ENCODE measurements at places on chromosomes 4 and X.

DNA sequence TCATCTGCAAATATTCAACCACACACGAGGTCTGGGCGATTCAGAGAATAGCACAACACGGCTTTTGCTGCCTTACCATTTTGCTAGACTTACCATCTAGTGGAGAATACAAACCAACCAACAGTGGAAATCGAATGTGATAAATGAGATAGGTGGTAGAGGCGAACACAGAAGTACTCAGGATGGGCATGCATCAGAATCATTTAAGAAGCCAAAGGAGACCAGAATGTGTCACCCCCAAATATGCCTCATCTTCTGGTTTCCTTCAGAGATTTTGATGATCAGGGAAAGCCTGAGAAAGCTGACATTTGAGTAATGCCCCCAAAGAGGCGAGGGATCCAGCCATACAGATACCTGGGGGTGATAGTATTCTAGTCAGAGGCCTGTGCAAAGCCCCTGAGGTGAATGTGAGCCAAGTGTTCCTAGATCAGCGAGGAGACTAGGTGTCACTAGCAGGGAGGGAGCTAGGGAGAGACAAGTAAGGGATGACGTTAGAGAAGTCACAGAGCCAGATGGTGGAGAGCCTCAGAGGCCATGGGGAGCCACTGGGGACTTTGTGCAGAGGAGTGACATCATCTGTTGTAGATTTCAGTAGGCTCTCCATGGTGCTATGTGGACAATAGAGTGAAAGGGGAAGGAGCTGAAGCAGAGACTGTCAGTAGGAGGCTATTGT, 1.7 kb downstream of the MTMR1 start:
- peak; percentile 46 for DNase-seq

GRCh38 chr4:13483768-13484121, 395 bp downstream of the RAB28 start:
- DNase-seq, result no peak

GRCh38 chr4:139530833-139531427, 25.1 kb downstream of the SETD7 start:
- peak; percentile 22 for DNase-seq

DNA sequence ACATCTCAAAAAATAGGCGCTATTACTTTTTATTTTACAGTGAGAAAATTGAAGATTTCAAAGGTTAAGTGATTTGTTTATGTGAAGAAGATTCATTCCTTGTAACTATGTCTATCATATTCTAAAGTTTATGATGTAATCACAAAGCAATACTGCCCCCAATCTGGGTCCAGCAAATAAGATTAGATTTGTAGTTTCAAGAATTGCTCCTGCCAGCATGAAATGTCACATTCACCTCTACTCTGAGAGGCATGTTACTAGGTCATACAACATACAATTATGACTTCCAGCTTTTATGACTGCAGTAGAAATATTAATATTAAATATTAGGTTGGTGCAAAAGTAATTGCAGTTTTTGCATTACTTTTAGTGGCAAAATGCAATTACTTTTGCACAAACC, 976.2 kb downstream of the FSTL5 start:
- no peak for DNase-seq

DNA sequence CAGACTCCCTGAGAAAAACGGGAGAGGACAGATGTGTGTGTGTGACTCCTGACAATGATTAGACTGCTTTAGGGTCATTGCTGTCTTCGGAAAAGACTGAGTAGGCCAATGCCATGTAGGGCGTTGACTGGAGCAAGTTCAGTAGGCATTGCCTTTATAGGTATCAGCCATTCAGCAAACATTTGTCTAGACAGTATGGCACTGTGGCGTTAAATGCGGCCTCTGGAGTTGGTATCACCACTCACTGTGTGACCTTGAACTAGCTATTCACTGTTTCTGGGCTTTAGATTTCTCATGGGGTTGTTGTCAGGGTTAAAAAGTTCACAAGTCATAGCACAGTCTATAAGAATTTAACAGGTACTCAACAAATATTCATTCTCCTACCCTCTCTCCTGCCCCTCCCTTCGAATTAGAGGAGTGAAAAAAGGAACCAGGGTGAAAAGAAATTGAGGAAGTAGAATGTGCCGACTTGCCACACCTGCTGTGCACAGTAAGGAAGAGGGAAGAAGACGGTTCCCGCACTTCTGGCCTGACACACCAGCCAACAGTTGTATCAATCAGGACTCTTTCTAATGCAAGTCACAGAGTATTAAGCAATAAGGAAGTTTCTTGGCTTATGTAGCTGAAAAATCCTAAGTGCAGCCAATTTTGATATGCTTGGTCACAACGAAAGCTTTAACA, 83.2 kb upstream of the PLAC8 start:
- no peak for DNase-seq

Measured in stimulated activated naive CD8-positive, alpha-beta T cell treated with anti-CD3 and anti-CD28 coated beads, Interleukin-15, amount 100 ng/mL, for 72 hours (primary cell).